ENCODE measurements at places on chromosomes 3 and 15. TPM values are rescaled to one million over a fixed set of nuclear protein-coding genes. Genes with fewer than 3 reads are reported as not detected.

GRCh38 chr15:84023636-84024035 lies 211.9 kb upstream of the GOLGA6L4 start:
- no peak for DNase-seq

The CFAP91 gene
- 0.77 TPM for total RNA-seq

DNA sequence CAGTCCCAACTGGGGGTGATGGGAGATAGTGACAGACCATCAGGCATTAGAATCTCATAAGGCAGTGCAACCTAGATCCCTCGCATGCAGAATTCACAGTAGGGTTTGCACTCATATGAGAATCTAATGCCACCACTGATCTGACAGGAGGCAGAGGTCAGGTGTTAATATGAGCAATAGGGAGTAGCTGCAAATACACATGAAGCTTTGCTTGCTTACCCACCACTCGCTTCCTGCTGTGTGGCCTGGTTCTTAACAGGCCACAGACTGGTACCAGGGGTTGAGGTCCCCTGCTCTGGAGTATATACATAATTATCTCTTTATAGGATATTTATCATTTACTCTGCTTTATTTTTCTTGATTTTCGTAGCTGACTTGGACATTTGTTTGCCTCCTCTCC lies 36.0 kb upstream of the ZMAT3 start:
- no peak for DNase-seq

- no peak for DNase-seq
Measured at GRCh38 chr3:41330465-41330864, 131.2 kb downstream of the CTNNB1 start.

DNA sequence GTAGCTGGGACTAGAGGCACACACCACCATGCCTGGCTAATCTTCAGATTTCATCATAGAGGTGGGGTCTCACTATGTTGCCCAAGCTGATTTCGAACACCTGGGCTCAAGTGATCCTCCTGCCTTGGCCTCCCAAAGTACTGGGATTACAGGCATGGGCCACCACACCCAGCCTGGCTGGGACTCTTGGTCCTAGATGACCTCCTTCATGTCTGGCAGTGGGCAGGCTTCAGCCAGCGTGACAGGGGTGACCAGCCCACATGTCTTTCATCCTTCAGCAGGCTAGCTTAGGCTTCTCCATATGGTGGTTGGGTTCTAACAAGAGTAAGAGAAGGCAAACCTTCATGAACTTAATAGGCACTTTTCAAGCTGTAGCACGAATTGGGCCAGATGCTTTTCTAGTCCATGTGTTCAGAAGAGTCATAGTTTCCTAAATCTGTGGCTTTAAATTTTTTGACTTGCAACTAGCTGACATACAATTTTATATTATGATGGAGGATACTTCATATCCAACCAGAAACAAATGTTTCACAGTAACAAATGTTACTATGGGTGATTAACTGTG lies 7.6 kb downstream of the GPD1L start:
- no peak for DNase-seq

DNA sequence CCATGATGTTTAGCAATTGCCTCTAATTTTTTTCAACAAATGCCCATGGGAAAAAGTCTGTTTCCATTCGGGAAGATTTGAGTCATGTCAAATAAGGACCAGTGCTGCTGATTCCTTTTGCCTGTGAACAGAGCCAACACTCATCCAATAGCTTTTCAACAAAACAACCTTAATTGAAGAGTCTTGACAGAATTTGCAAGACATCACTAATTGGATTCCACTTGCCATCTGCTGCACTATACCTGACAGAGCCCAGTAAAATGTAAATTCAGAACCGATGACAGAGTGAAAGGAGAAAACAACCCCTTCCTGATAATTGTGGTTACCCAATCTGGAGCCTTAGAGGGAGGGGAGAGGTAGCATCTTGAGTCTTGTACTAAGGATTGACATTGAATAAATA lies 426.7 kb downstream of the AGBL1 start:
- no peak for DNase-seq

- DNase-seq = no peak
Measured at GRCh38 chr3:58349792-58350626, 17.3 kb downstream of the PXK start.

DNA sequence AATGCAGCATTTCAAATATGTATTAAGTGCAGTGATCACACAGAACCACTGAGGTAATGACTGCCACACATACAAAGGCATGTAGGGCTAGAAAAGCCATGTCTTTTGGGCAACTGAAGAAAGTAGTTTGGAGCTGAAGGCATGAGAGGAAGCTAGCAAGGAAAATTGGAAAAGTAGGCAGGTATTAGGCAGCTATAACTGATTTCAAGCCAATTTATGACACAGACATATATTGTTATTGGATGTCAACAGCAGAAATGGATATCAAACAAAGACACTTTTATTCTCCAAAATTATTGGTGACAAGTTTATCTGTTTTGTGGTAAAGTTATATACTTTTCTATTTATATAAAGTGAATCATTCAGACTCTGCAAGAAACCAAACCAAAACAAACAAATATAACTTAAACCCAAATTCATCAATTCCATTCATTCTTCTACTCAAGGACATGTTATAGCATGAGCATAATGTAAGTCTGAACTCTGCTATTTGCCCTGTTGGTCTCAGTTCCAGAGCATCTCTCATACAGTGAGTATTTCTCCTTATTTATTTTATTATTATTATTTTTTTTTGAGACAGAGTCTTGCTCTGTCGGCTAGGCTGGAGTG lies 307.4 kb upstream of the COL8A1 start:
- no peak for DNase-seq

The STRIT1 gene
- not detected for total RNA-seq

DNA sequence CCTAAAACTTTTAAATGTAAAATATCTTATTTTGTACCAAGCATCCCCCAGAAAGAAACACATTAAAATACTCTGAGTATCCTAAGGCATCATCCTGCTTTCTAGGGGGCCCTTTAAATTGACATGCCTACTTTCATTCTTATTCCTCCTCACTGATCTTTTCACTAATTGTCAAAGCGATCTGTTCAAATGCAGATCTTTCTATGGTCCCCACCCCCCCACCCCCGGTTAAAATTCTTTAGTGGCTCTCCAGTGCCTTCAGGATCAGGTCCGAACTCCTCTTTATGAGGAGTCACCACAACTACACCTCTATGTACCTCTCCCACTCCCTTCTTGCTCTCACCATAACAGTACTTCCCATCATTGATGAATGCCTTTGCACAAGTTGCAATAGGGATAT lies 19.2 kb upstream of the TFDP2 start:
- DNase-seq = no peak

- DNase-seq = no peak
Measured at GRCh38 chr15:69117431-69117871, 43.0 kb upstream of the GLCE start.

DNA sequence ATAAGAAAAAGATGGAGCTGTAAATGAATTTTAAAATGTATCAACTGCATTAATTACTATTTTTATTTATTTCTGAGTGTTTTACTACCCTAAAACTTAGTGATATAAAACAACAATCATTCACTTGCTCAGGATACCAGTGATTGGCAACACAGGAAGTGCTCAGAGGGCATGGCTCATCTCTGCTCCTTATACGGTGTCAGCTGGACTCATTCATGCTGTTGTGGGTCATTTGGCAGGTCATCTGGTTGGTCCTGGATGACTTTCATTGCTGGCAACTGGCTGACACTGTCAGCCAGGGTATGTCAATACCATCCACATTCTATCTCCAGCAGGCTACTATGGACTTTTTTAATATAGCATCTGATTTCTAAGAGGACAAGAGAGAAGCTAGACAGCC lies 689.6 kb upstream of the NECTIN3 start:
- DNase-seq = no peak

DNA sequence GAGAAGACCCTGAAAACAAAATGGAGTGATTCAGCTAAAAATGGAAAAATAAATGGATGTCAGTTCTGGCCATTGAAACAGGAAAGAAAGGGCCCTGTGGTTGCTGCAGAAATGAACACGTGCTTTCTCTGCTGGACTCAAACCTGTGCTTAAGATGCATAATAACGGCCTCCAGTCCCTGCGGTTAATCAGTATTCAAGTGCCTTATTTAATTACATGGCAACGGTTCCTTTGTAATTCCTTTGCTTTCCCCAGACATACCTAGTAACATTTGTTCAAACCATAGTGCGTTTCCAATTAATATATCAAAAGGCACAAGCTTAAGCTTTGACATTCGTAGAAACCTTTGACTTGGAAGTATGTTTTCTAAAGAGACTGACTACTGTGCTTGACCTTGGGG lies 428.3 kb downstream of the GABRG3 start:
- no peak for DNase-seq

DNA sequence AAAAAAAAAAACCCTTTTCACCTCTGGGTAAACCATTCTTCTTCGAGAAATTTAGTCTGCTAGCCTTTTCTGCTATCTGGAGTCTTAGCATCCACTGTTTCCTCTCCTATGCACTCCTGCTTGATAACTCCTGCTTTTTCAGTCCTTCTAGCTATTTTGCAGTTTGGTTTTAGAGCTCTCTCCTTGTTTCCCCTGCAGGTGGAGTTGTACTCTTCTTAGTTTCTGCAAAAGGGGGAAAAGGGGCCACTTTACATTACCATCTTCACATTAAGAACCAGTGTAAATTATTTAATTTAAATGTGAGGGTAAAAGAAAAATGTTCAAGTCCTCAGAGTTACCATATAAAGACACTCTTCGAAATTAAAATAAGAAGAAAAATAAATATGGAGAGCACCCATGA lies 23.6 kb upstream of the MYLK start:
- no peak for DNase-seq

The KCNMB3 gene
- total RNA-seq = 0.59 TPM

The SUSD5 gene
- total RNA-seq = not detected

The CPNE9 gene
- 0.16 TPM for total RNA-seq

DNA sequence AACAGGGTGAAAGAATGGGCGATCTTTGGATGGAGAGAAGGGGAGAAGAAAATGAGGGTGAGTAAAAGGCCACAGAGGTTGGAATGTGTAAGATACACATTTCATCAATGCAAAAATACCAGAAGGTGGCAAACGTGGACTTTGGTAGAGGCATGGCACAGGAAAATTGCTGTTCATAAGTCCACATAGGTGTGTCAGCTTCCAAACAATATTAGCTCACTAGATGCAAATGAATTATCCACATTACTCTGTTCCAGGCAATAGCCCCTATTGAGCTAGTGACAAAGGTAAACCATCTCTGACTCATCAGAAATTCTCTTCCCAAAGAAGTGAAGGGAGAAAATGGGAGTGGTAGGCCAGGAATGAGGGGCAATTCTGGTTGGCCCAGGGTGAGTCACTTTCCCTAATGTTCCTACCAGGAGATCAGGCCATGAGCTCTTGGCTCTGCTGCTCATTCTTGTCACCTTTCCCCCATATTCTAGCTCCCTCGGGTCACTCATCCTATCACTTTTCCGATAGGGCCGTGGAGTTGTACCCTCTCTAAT lies 19.9 kb downstream of the ACKR2 start:
- no peak for DNase-seq

GRCh38 chr15:75238150-75238549 lies 20.0 kb upstream of the GOLGA6C start:
- no peak for DNase-seq
